ENCODE measurements at places on chromosomes 5 and 9. TPM values are rescaled to one million over a fixed set of nuclear protein-coding genes. Genes with fewer than 3 reads are reported as not detected.

GRCh38 chr5:176540476-176540899, 3.3 kb upstream of the RNF44 start:
- DNase-seq = no peak
- no peak overlapping the region for H3K27ac ChIP-seq
- no peaks in the 10 kb centered on the region for H3K36me3 ChIP-seq
- H3K4me3 ChIP-seq = no peak overlapping the region
- H3K27me3 ChIP-seq = no peaks in the 10 kb centered on the region

MSMP gene
- not detected for total RNA-seq

KCNIP1 gene
- 2.9 TPM for total RNA-seq

PCDHB14 gene
- total RNA-seq = 3.4 TPM

DBH gene
- not detected for total RNA-seq

QRFP gene
- total RNA-seq = not detected

- no peaks in the 10 kb centered on the region for H3K36me3 ChIP-seq
- no peaks in the 10 kb centered on the region for H3K27me3 ChIP-seq
- H3K4me1 ChIP-seq = no peaks in the 10 kb centered on the region
- DNase-seq = no peak
- no peak overlapping the region for H3K27ac ChIP-seq
Observed at GRCh38 chr9:72650206-72650605, 128.8 kb downstream of the TMC1 start.

DNA sequence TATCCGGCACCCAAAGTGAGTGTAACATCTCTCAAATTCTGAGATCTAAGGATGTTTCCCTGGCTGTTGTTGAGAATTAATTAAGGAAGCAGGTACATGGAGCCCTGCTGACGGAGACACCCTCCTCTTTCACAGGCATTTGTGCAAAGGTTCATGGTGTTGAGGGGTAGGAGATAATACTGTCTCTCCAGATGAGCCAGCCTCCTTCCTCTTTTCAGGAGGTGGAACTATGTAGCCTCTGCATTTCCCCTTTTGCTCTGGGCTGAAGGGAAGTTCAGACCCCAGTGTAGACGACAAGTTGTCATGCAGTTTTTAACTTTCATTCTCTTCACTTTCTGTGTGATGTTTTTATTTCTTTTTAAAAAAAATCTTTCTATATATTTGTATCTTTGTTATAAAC, 107.5 kb downstream of the GALNT10 start:
- no peak for DNase-seq
- no peaks in the 10 kb centered on the region for H3K27me3 ChIP-seq
- H3K27ac ChIP-seq = no peak overlapping the region
- H3K4me3 ChIP-seq = no peak overlapping the region

DNA sequence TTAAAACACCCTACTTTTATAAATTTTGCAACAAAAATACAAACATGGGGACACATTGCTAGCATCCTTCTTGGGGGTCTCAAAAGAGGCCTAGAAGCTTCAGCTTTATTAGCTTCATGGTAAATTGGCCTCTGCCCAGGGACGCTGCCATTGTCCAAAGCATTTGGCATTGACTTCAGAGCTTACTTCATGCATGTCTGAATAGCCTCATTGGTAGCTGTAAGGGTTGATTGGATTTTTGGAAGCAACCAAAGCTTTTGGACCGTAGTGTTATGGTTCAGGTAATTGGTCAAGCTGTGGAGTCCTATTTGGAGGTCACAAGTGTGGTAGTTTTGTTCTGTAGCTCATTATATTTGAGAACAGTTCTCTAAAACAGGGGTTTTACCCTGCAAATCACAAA, 411.7 kb upstream of the SLC24A2 start:
- no peaks in the 10 kb centered on the region for H3K4me1 ChIP-seq
- H3K27ac ChIP-seq = no peak overlapping the region
- no peaks in the 10 kb centered on the region for H3K27me3 ChIP-seq
- no peak for DNase-seq
- H3K4me3 ChIP-seq = no peak overlapping the region
- H3K36me3 ChIP-seq = no peaks in the 10 kb centered on the region

PCDHA9 gene
- total RNA-seq = 1.0 TPM

PLPP7 gene
- 3.2 TPM for total RNA-seq

DNAJB5 gene
- 7.9 TPM for total RNA-seq

GRCh38 chr9:137731216-137731946, 112.6 kb downstream of the EHMT1 start:
- no peak overlapping the region for H3K27ac ChIP-seq
- no peak for DNase-seq
- peaks cover 25% of the 10 kb centered on the region for H3K36me3 ChIP-seq
- H3K4me1 ChIP-seq = no peaks in the 10 kb centered on the region
- H3K27me3 ChIP-seq = no peaks in the 10 kb centered on the region

Measured in upper lobe of left lung (tissue), 6 donors.